ENCODE measurements at places on chromosomes 16 and 17.

- no peak for DNase-seq
Measured at GRCh38 chr16:31441956-31442355, 633 bp downstream of the ZNF843 start.

DNA sequence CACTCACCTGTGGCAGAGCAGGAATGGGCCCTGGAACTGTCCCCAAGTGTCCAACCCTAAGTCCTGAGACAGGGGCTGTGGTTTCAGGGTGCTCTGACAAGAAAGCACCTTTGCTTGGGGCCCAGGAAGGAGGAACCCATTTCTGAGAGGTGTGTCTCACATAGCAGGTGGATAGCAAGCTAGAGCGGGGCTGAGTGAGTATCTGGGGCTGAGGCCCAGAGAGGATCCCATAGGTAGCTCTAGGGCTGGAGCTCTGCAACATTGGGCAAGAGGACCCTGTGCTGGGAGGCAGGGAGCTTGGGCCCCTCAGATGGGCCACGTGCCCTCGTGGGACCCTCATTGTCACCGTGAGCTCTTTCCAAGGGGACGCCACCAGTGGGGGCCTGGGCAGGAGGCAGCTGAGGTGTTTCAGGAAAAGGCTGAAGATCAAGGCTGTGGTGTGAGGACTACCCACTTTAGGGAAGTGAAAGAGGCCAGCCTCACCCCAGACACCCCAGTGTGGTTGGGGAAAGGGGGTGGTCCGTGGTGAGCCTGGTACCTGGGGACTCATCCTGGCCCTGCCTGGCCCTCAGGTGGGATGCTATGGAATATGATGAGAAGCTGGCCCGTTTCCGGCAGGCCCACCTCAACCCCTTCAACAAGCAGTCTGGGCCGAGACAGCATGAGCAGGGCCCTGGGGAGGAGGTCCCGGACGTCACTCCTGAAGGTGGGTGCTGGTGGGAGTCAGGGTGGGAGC is 5.3 kb downstream of the DEF8 start:
- peak; percentile 75 for DNase-seq

- no peak for DNase-seq
Measured at GRCh38 chr16:80330803-80331202, 210.0 kb upstream of the DYNLRB2 start.

DNA sequence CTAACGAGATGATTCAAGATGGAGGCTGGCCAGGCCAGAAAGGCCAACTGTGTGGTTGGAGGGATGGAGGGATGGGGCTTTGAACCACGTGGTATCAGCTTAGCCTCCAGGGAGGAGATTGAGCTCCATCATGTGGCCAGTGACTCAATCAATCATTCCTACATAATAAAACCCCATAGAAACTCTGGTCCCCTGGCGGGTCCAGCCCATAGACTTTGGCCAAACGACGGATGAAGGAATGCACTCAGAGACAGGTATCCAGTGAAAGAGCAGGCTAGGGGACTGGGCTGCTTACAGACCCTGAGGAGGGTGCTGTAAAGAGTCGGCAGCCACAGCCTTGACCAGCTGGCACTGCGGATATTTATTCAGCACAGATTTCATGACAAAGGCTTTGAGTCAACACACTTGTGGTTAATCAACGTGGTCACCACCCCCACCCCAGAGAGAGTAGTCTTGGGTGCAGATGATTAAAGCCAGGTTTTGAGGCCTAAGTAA is 308.7 kb upstream of the TNRC6C start:
- DNase-seq = no peak

- no peak for DNase-seq
Measured at GRCh38 chr17:8459107-8459506, 23.4 kb downstream of the NDEL1 start.

- DNase-seq = no peak
Measured at GRCh38 chr16:6076631-6077030, 979.0 kb upstream of the EEF2KMT start.
